ENCODE measurements at places on chromosomes 3 and 15.
A peak's percentile ranks its signal among the peaks of the same experiment; 100 is the strongest.

GRCh38 chr3:50592568-50592967 is 19.0 kb downstream of the CISH start:
- peaks cover 73% of the 10 kb centered on the region for H3K4me1 ChIP-seq
- DNase-seq: no peak
- no peaks in the 10 kb centered on the region for H3K27me3 ChIP-seq
- H3K4me3 ChIP-seq: no peak overlapping the region
- H3K36me3 ChIP-seq: no peaks in the 10 kb centered on the region

DNA sequence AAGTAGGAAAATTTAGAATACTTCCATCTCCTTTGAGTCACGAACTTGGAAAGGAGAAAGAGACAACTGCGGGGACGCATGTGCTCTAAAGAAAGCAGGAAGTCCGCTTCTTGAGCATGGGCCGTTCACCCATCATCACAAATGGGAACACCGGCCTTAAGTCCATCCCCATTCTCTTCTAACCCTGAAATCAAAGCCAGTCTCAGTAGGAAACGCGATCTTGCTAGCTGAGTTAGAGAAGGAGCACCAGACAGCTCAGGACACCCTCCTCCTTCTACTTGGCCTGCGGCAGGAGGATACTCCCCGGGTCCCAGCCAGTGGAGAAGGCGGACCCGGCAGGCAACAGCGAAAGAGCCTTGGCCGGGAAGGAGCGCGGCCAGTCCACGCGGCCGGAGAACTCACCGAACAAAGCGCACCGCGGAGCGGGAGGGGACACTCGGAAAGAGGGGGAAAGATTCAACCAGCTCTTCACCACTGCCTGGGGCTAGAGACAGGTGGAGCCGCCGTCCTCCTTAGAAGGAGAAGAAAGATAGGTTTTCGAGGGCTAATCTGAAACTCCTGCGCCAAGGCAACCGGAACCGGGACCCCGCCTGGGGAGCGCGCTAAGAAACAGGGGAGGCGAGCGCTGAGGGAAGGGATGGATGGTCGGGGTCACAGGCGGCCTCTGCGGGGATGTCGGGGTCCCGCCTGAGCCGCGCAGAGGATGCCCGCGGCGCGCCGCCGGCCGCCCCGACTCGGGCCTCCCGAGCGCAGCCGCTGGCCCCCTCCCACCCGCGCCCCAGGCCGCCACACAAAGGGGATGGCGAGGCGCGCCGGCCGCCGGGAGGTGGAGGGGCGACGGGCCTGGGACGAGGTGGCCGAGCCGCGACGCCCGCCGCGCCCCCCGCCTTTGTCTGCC is 818 bp downstream of the SLC4A7 start:
- H3K36me3 ChIP-seq: no peaks in the 10 kb centered on the region
- H3K27ac ChIP-seq: peak overlapping the region; percentile 62
- DNase-seq: peak; percentile 6
- no peaks in the 10 kb centered on the region for H3K27me3 ChIP-seq

- H3K27me3 ChIP-seq: no peaks in the 10 kb centered on the region
- no peak overlapping the region for H3K4me3 ChIP-seq
- DNase-seq: no peak
- no peak overlapping the region for H3K27ac ChIP-seq
- no peaks in the 10 kb centered on the region for H3K4me1 ChIP-seq
Measured at GRCh38 chr15:51131596-51132290, 37.0 kb upstream of the TNFAIP8L3 start.

- no peaks in the 10 kb centered on the region for H3K36me3 ChIP-seq
- no peaks in the 10 kb centered on the region for H3K27me3 ChIP-seq
- no peak overlapping the region for H3K4me3 ChIP-seq
- no peaks in the 10 kb centered on the region for H3K4me1 ChIP-seq
Measured at GRCh38 chr3:149243540-149243939, 21.9 kb upstream of the CP start.

GRCh38 chr15:100201376-100202280 is 140.1 kb downstream of the ADAMTS17 start:
- peaks cover 21% of the 10 kb centered on the region for H3K4me1 ChIP-seq
- H3K36me3 ChIP-seq: no peaks in the 10 kb centered on the region
- H3K27ac ChIP-seq: no peak overlapping the region
- no peaks in the 10 kb centered on the region for H3K27me3 ChIP-seq
- no peak overlapping the region for H3K4me3 ChIP-seq
- peak; percentile 4 for DNase-seq

DNA sequence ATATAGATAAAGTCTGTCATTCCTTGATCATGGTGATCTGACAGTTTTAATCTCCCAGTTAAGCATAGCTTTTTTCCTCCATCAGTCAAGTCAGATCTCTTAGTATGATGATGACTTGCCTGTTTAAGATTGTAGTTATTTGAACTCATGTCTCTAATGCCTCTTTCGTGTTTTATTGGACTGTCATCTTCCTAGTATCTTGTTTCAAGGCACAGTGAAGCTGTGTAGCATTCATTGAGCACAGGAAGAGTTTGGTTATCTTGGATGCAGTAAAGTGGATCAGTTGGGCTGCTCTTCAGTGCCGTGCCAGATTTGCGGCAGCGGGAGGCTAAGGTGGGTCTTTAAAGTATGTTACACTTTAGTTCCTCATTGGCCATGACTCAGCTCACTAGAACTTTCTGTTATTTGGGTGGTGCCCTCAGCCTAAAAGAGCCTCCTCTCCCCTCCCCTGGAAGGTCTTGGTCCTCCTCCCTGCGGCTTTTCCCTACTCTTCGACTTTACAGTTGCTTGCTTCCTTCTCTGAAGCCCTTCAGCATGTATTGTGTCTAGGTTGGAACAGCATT is 45.7 kb upstream of the SKOR1 start:
- H3K36me3 ChIP-seq: no peaks in the 10 kb centered on the region
- no peak overlapping the region for H3K27ac ChIP-seq
- peaks cover 15% of the 10 kb centered on the region for H3K4me1 ChIP-seq
- DNase-seq: no peak
- H3K4me3 ChIP-seq: no peak overlapping the region

GRCh38 chr3:159726231-159726964 is 262.2 kb upstream of the IL12A start:
- H3K4me3 ChIP-seq: no peak overlapping the region
- H3K36me3 ChIP-seq: no peaks in the 10 kb centered on the region
- DNase-seq: no peak
- no peak overlapping the region for H3K27ac ChIP-seq
- no peaks in the 10 kb centered on the region for H3K4me1 ChIP-seq
- no peaks in the 10 kb centered on the region for H3K27me3 ChIP-seq

- no peaks in the 10 kb centered on the region for H3K27me3 ChIP-seq
- DNase-seq: no peak
- H3K27ac ChIP-seq: no peak overlapping the region
- no peaks in the 10 kb centered on the region for H3K36me3 ChIP-seq
Measured at GRCh38 chr3:159616234-159616825, 372.3 kb upstream of the IL12A start.

DNA sequence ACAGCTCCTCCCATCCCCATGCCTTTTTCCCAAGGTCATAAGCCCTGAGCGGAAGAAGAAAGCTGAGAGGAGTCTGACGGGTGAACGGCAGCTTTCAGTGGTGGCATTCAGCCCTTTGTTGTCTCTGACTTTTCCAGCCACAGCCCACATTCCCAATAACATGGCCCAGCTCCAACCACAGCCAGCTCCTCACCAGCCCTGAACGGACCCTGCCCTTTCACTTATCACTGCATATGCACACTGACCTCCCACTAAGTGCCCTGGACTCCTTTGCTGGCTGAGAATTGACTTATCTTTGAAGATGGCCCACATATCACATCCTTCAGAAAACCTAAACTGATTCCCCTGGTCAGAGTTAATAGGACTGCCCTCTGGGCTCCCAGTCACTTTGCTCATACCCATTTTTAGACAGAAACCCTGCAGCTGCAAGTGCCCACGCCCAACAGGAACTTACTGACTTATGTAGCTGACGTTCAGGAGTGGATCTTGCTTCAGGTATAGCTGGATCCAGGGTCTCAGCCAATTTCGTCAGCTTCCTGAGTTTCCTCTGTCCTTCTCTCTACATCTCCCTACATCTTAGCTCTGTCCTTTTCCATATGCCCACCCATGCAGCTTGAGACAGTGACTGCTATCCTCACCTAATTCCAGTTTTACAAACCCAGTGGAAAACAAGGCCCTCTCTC is 348.5 kb upstream of the PROK2 start:
- DNase-seq: no peak
- peaks cover 11% of the 10 kb centered on the region for H3K4me1 ChIP-seq
- no peaks in the 10 kb centered on the region for H3K36me3 ChIP-seq
- no peaks in the 10 kb centered on the region for H3K27me3 ChIP-seq

GRCh38 chr3:144852999-144853398 is 881.4 kb downstream of the DIPK2A start:
- H3K27ac ChIP-seq: no peak overlapping the region
- no peak for DNase-seq

DNA sequence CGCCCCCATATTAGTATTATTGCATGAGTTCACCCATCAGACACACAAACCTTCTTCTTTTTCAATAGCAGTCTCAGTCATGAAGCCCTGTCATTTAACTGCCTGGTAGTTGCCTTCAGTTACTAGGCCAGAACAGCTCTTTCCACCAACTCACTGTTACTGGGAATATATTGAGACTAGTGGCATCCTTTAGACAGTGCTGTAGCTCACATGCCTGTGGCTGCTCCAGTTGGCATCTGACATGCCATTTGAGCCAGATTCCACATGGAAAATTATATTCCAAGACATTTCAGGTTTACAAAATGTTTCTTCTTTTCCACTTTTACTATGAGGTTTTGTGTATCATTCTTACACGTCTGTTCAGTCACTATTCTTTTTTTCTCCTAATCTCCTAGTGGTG is 146.1 kb downstream of the GHSR start:
- no peaks in the 10 kb centered on the region for H3K4me1 ChIP-seq
- no peaks in the 10 kb centered on the region for H3K27me3 ChIP-seq
- no peak overlapping the region for H3K4me3 ChIP-seq
- DNase-seq: no peak

DNA sequence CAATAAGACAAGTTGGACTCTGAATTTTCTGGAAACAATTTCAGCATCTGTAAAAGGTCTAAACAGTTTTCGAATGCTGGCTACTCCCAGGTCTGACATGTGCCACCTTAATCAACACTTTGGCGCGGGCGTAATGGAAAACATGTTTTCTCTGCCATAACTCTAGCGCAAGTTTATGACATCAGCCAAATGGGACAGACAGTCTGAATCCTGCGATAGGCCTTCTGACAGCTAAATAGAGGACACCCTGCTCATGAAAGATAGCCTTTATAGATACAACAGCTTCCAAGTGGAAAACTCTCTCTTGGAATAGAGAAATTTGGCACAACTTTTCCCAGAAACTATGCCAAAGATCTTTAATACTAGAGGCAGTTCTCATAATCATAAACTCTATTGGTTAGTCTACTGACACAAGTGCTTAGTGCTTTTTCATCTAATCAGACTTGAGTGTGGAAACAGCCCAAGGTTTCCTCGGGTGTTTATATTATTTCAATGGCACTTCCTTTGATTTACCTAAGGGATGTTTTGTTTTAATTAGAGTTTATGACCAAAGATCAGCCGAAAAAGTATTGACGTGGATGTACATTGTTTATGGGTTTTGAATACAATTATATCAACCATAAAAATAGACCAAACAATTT is 120.1 kb upstream of the DPH6 start:
- H3K4me3 ChIP-seq: no peak overlapping the region
- H3K27ac ChIP-seq: no peak overlapping the region
- H3K27me3 ChIP-seq: no peaks in the 10 kb centered on the region
- no peak for DNase-seq

DNA sequence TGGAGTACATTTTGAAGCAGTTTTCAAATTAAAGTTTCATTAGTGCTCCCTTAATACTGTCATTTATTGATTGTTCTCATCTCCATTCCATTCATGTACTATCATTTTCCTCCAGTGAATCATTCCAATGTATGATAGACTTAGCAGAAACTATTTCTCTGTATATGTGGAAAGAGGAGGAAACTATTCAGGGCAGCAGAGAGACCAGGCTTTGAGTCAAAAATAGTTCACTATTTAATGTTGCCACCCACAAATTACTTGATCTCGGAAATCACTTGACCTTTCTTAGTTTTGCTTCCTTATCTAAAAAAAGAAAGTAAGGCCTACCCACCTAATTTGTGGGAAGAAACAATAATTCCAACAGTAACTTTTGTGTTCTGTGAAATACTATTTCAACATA is 610.5 kb upstream of the ZNF385D start:
- H3K4me3 ChIP-seq: no peak overlapping the region
- H3K4me1 ChIP-seq: no peaks in the 10 kb centered on the region
- no peak for DNase-seq
- H3K27ac ChIP-seq: no peak overlapping the region
- H3K27me3 ChIP-seq: no peaks in the 10 kb centered on the region
- no peaks in the 10 kb centered on the region for H3K36me3 ChIP-seq

GRCh38 chr3:87045473-87045872 is 54.5 kb upstream of the VGLL3 start:
- no peak overlapping the region for H3K4me3 ChIP-seq
- no peaks in the 10 kb centered on the region for H3K36me3 ChIP-seq
- no peaks in the 10 kb centered on the region for H3K27me3 ChIP-seq
- H3K27ac ChIP-seq: no peak overlapping the region
- DNase-seq: no peak

DNA sequence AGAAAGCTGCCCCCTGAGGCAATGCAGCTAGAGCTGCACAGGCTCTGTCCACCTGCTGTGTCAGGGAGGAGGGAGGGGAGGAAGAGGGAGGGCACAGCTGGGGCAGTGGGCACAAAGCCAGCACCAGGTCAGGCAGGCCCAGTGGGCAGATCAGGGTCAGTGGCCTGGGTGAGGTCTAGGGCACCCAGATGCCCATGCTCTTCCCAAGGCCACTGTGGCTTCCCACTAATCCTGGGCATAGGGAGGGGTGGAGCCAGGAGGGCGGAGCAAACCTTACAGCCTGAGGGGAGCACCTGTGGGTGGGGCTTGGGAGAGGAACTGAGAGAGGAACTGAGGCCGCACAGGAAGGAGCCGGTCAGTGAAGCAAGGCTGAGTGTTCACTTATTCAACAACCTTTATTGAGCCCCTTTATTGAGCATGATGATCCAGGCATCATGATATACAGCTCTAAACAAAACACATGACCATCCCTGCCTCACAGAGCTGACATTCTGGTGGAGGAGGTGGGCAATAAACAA is 55.0 kb downstream of the RHCG start:
- no peaks in the 10 kb centered on the region for H3K4me1 ChIP-seq
- H3K4me3 ChIP-seq: no peak overlapping the region
- H3K27ac ChIP-seq: no peak overlapping the region
- DNase-seq: no peak
- H3K27me3 ChIP-seq: peaks cover 6% of the 10 kb centered on the region

- peaks cover 38% of the 10 kb centered on the region for H3K4me1 ChIP-seq
- H3K4me3 ChIP-seq: no peak overlapping the region
- no peaks in the 10 kb centered on the region for H3K36me3 ChIP-seq
- H3K27me3 ChIP-seq: no peaks in the 10 kb centered on the region
Measured at GRCh38 chr3:31546162-31546561, 13.4 kb downstream of the STT3B start.

- H3K36me3 ChIP-seq: no peaks in the 10 kb centered on the region
- no peak overlapping the region for H3K4me3 ChIP-seq
- H3K27me3 ChIP-seq: no peaks in the 10 kb centered on the region
- DNase-seq: no peak
- H3K27ac ChIP-seq: no peak overlapping the region
Measured at GRCh38 chr3:197424266-197424665, 125.9 kb upstream of the DLG1 start.

Measured in CD8-positive, alpha-beta memory T cell (primary cell).